Astrocyte (in vitro differentiated cells and primary cell): ENCODE measurements at places on chromosomes 12 and 14.

DNA sequence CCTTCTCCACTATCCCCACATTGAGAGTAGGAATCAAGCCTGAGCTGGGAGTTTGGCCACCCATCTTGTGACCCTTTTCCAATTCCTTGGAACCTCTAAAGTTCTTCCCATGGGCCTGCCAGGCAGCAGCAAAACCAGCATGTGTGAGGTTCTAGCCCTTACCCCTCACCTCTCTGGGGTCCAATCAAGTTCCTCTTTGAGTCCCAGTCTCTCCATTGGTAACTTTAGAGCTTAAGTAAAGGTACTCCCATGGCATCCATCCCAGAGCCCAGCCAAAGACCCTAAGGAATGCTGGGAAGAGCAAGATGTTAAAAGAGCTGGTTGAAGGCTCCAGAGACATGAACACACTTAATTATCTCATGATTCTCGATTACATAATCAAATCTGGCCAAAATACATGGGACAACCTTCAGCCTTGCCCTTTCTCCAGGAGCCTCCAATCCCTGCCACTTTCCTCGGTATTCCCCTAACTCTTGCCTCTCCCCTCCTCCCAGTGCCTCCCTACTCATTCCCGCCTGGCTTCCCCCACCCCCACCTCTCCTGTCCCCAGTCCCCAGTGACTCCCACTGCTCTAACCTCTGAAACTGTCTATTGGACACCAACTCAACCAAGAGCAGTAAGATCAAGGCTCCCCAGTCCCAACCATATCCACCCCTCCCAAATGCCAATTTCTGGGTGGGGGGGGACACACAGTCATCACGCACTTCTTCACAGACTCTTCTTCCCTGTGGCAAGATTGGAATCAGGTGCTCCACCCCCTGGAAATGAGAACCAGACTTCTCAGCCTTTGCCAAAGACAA, 4.8 kb upstream of the TNS2 start:
- no peak overlapping the region for H3K27ac ChIP-seq
- no peak for DNase-seq
- no peak overlapping the region for H3K4me3 ChIP-seq
- peaks cover 10% of the 10 kb centered on the region for H3K36me3 ChIP-seq

- H3K4me1 ChIP-seq, result peaks cover 66% of the 10 kb centered on the region
- H3K27me3 ChIP-seq, result no peaks in the 10 kb centered on the region
- peaks cover 2% of the 10 kb centered on the region for H3K36me3 ChIP-seq
- H3K27ac ChIP-seq, result peak overlapping the region; percentile 24
Measured at GRCh38 chr12:57838594-57839302, 7.8 kb downstream of the CTDSP2 start.

- peaks cover 10% of the 10 kb centered on the region for H3K27me3 ChIP-seq
- H3K27ac ChIP-seq, result no peak overlapping the region
- peaks cover 10% of the 10 kb centered on the region for H3K4me1 ChIP-seq
- no peak for DNase-seq
- no peaks in the 10 kb centered on the region for H3K36me3 ChIP-seq
- H3K4me3 ChIP-seq, result no peak overlapping the region
Measured at GRCh38 chr12:507391-507796, 47.7 kb downstream of the B4GALNT3 start.

DNA sequence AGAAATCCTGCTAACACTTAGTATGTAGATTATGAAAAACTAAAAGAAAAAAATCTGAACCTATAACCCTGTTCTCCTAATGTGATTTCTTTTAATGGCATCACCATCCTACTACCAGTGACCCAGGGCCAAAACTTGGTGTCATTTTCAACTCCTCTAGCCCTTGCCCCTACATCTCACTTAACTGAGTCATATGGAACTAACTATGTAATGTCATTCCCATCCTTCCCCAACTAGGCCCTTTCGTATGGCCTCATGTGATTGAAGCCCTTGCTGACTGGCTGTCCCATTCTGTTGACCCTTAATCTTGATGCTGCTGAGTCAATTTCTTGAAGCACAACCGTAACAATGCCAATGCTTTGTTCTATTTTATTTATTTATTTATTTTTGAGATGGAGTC, 7.6 kb downstream of the DMAC2L start:
- H3K27ac ChIP-seq, result no peak overlapping the region
- no peaks in the 10 kb centered on the region for H3K27me3 ChIP-seq

- DNase-seq, result no peak
- peaks cover 29% of the 10 kb centered on the region for H3K27me3 ChIP-seq
- no peak overlapping the region for H3K27ac ChIP-seq
- H3K36me3 ChIP-seq, result no peaks in the 10 kb centered on the region
- H3K4me1 ChIP-seq, result no peaks in the 10 kb centered on the region
Measured at GRCh38 chr14:69876221-69876847, 2.9 kb upstream of the SMOC1 start.

- H3K27ac ChIP-seq, result no peak overlapping the region
- no peak for DNase-seq
- peaks cover 3% of the 10 kb centered on the region for H3K27me3 ChIP-seq
- no peaks in the 10 kb centered on the region for H3K36me3 ChIP-seq
Measured at GRCh38 chr12:119664642-119665041, 3.3 kb upstream of the PRKAB1 start.

DNA sequence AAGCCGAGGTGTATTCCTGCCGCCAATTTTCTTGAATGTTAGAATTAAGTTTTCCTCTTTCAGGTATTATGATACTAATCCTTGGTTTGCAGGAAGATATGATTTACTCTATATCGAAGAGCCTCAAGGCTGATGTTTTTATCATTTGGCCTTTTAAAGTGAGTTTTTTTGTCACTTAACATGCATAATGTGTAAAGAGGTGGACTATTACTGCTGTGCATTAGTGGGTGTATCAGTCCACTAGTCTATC, 11.1 kb upstream of the TMPO start:
- H3K27ac ChIP-seq, result no peak overlapping the region
- no peaks in the 10 kb centered on the region for H3K36me3 ChIP-seq
- H3K4me3 ChIP-seq, result peak overlapping the region; percentile 94
- H3K27me3 ChIP-seq, result no peaks in the 10 kb centered on the region

GRCh38 chr14:74980398-74980730, 22.4 kb upstream of the EIF2B2 start:
- DNase-seq, result no peak
- no peaks in the 10 kb centered on the region for H3K27me3 ChIP-seq
- peaks cover 22% of the 10 kb centered on the region for H3K4me1 ChIP-seq
- no peak overlapping the region for H3K4me3 ChIP-seq

GRCh38 chr14:90336985-90337384, 5.2 kb upstream of the NRDE2 start:
- H3K4me1 ChIP-seq, result no peaks in the 10 kb centered on the region
- H3K27me3 ChIP-seq, result peaks cover 16% of the 10 kb centered on the region
- no peak overlapping the region for H3K4me3 ChIP-seq
- no peak for DNase-seq
- H3K36me3 ChIP-seq, result no peaks in the 10 kb centered on the region

- no peak for DNase-seq
- H3K4me3 ChIP-seq, result peak overlapping the region; percentile 11
- peaks cover 60% of the 10 kb centered on the region for H3K4me1 ChIP-seq
- no peaks in the 10 kb centered on the region for H3K27me3 ChIP-seq
Measured at GRCh38 chr12:122887819-122888212, 8.1 kb downstream of the VPS37B start.

- no peaks in the 10 kb centered on the region for H3K36me3 ChIP-seq
- no peaks in the 10 kb centered on the region for H3K4me1 ChIP-seq
- H3K27me3 ChIP-seq, result no peaks in the 10 kb centered on the region
Measured at GRCh38 chr12:82930301-82930700, 243.6 kb downstream of the TMTC2 start.

DNA sequence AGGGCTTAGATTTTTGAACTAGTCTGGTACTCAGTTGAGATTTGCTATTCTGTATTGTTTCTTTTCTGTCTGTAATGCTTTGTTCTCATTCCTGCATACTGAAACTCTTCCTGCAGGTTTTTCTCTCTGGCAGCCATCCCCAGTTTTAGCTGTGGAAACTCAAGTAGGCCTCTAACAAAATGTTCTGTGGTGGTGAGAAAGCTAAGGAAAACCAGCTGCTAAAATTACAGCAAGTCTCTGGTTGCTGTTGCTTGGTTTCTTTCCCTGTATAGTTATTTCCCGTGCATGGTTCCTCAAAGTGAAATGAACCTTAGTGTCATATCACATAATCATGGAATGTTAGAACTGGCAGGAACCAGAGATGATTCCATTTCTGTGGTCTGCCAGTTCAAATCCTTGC, 442.5 kb downstream of the NRXN3 start:
- peak; percentile 3 for DNase-seq
- H3K27me3 ChIP-seq, result no peaks in the 10 kb centered on the region
- no peaks in the 10 kb centered on the region for H3K36me3 ChIP-seq
- H3K4me3 ChIP-seq, result no peak overlapping the region

- DNase-seq, result no peak
- H3K27ac ChIP-seq, result no peak within 1 kb of the TSS
- no peaks in the 10 kb centered on the region for H3K36me3 ChIP-seq
- no peak within 1 kb of the TSS for H3K4me3 ChIP-seq
- H3K4me1 ChIP-seq, result no peaks in the 10 kb centered on the region
Measured at GRCh38 chr12:101474711-101475386, at the start of gene SPIC. Gene SPIC (plus strand): TSS chr12:101475336. CDS start chr12:101476905, 1,569 bp downstream.
